Inflammatory macrophage treated with lipopolysaccharide for 1 hour (primary cell): ENCODE measurements at places on chromosomes 6 and 20.

- DNase-seq, result peak; percentile 54
Measured at GRCh38 chr6:148203970-148204369, 138.7 kb upstream of the SASH1 start.

GRCh38 chr6:42099340-42100028, 42.9 kb downstream of the C6orf132 start:
- no peak for DNase-seq

- no peak for DNase-seq
Measured at GRCh38 chr6:113011801-113012200, 664.7 kb downstream of the RFPL4B start.

DNA sequence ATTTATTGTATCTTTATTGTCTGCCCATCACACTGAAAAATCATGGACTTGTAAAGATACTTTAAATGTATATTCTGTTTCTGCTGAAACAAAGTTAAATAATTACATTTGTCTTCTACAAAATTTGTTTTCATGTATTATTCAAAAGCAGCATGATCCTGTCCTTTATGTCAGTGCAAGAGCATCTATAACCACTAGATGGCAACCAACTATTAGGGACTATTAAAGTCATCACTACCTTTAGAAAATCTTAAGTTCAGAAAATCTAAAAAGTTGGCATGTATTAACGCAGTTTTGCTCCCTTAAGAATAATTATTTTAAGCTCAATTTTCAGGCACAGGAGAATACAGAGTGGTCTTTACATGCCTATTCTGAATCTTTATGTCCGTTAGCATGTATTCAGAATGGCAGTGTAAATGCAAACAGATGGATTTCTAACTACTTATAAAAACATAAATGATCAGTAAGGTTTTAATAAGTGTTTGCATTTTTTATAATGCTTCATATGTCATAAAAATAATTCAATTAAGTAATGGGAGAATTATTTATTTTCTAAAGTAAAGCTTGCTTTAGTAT, 17.8 kb downstream of the TMEM30A start:
- peak; percentile 70 for DNase-seq

DNA sequence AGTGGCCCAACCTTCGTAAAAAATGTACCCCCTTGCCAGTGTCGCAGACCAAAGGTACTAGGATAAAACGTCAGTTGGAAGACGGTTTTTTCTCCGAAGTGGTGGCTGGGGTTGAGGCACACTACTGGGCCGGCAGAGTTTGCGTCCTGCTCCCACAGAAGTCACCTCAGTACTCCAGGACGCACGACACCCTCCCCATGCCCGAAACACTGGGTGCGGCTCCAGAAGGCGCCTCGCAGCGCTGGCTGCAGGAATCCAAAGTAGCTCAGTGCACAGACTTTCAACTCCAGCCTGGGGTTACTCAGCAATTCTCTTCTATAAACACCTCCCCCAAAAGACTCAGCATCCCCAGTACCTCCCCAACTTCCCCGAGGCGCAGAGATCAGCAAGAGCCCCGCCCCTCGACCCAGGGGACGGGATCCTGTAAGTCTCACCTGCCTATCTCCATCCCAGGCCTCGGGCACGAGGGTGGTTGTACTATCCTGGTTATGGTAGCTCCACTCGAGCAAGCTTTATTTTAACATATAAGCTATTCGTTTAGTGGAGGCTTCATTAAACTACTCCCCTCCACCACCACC, 88.2 kb downstream of the ZFP64 start:
- no peak for DNase-seq

DNA sequence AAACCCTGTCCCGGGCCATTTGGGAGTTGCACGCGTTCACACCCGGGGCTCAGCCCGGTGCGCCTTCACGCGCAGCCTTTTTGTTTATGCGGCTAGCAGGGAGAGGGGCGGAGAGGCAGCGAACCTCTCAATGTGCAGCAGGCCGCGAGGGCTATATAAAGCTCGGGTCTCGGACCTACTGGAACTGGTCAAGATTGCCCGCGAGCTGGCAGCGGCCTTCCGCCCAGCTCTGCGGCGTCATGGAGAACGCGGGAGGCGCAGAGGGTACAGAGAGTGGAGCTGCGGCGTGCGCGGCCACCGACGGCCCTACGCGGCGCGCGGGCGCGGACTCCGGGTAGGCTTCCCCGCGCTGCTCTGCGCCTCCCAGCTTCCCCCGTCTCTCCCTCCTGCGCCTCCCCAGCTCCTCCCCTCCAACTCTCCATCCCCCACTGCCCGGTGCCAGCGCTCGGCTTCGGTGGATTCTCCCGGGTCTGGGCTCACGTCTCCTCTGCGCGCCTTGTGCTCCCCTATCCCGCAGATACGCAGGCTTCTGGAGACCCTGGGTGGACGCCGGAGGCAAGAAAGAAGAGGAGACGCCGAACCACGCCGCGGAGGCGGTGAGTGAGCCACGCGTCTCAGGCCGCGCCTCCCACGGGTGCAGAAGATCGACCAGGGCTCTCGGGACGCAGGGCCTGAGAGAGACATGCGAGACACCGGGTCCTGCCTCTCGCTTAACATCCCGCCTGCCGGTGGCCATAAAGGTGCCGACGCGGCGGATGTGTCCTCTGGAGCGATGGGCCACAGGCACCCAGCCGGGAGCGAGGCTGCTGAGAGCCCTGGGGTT, at the start of gene RIPPLY2:
TSS of gene RIPPLY2 (plus strand) at position 183 of the 823 bp plus-strand sequence. CDS start at position 240, 57 bp downstream.
- no peak for DNase-seq

GRCh38 chr6:115896538-115897129, 164.1 kb downstream of the FRK start:
- DNase-seq, result peak; percentile 30

- peak; percentile 41 for DNase-seq
Measured at GRCh38 chr6:21856844-21857243, 263.3 kb downstream of the SOX4 start.

DNA sequence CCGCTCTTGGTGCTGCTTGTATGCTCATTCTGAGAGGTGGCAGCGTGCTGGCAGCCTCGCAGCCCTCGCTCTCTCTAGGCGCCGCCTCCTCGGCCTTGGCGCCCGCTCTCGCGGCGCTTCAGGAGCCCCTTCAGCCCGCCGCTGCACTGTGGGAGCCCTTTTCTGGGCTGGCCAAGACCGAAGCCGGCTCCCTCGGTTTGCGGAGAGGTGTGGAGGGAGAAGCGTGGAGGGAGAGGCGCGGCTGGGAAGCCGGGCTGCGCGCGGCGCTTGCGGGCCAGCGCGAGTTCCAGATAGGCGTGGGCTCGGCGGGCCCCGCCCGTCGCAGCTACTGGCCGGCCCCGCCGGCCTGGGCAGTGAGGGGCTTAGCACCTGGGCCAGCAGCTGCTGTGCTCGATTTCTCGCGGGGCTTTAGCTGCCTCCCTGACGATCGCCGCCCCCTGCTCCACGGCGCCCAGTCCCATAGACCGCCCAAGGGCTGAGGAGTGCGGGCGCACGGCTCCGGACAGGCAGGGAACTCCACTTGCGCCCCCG, 19.5 kb upstream of the FAM8A1 start:
- peak; percentile 8 for DNase-seq

DNA sequence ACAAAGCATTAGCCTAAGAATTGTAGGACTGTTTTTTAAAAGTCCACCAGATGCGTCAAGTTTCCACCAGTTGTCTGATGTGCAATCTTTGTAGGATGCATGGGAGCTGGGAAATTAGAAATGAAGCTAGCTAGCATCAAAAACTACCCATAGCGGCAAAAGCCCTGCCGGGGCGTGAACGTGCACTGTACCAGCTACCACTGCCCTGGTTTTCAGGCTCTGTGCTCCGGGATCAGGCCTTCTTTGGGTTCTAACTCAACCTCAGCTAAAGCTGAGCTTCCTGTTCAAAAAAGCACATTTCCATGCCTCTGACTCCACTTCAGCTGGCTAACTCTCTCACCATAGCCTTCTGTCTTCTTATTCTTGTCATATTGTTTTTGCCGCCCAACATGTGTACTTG, 26.9 kb upstream of the FUCA2 start:
- DNase-seq, result no peak

GRCh38 chr20:23092384-23092756, 6.2 kb upstream of the CD93 start:
- DNase-seq, result no peak

GRCh38 chr6:40485300-40485699, 101.9 kb downstream of the LRFN2 start:
- no peak for DNase-seq

DNA sequence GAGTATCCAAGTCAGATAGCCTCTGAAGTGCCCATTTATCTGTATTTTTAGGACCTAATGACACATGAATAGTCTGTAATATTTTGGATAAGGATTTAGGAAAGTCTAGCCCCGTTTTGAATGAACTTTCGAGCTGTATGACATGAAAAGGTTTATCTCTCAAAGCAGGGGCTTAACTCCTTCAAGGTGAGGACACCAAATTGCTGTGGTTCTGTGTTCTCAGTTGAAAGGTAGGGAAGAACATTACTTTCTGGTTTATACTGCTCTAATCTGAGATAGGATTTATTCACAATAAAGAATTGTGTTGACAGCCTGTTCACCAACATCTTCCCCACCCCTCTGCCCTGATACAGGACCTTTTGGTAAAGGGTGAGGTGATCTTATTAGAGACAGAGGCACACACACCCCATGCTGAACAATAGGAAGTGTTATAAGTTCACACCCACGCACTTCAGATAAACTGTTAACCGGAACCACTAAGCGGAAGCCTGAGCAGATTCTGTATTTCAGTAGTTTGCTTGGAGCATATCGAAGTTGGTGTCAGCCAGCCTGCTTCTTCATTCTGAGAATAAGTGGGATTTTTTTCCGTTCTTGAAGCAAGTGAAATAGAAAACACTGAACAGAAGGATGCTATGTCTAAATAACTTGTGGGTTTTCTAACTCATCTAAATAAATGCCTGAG, 223.3 kb downstream of the TMEM242 start:
- DNase-seq, result peak; percentile 77
